Muscle of arm (tissue), 14 donors: ENCODE measurements at places on chromosomes 4 and X. TPM values are rescaled to one million over a fixed set of nuclear protein-coding genes. Genes with fewer than 3 reads are reported as not detected.

Gene HSD17B13
- polyA plus RNA-seq = 0.31 TPM

Gene ACE2
- polyA plus RNA-seq = not detected

- no peak for DNase-seq
These were observed 23.9 kb upstream of the APLN start for GRCh38 chrX:129678614-129679195.

- no peak for DNase-seq
These were observed 23.6 kb upstream of the VAMP7 start for GRCh38 chrX:155857561-155857960.

GRCh38 chr4:30818541-30818940 lies 98.4 kb downstream of the PCDH7 start:
- no peak for DNase-seq

DNA sequence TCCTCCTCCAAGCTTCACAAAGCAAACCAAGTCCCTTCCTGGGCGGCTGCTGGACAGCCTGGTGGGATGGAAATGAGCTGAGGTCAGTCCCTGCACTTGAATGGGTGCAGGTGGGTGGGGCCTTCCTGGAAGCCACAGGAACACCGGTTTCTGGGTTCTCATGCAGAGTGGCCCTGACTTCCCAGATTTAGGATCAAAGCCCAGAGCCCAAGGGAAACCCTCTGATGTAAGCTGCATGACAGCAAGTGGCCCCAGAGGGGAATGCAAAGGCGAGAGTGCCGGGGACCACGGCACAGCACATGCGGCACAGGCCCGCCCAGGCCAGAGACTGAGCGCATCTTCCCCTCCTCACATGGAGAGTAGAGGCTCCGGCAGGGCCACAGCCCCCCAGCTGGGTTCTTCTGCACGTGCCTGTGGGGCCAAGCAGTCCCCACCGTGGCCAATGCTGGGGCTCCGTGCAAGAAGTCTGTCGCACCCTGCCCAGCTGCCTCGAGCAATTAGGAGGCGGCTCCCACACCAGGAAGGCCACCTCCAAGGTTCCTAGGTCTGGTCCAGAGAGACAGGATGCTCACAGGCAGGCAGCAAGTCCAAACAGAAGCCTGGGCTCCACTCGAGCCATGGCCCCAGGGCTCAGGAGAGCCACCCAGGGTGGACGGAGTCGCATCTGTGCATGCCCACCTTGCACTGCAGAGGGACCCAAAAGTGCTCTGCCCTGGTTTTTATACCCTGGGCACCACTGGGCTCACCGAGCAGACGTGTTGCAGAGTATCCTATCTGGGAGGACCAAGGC lies 83.0 kb downstream of the HTRA3 start:
- no peak for DNase-seq

- no peak for DNase-seq
These were observed 7.7 kb downstream of the NKX3-2 start for GRCh38 chr4:13536607-13537006.

GRCh38 chr4:112136551-112136950 lies 8.7 kb upstream of the FAM241A start:
- DNase-seq = no peak

DNA sequence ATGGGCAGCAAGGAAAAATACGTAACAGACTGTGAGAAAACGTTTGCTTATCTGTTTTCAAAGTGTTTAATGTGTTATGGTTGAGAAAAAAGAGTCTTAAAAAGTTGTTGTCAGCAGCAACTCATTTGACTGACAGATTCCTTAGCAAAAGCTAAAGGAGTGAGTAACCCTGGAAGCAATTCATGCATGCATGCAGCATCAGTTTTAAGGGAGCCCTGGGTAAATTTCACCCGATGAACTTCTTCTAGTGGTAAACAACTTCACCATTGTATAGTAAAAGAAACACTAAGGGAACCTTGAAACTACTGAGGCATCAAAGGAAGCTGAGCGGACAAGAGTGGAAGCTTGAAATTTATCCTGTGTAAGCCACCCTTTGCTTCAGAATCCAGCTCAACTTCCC lies 583.2 kb upstream of the INTU start:
- DNase-seq = no peak

DNA sequence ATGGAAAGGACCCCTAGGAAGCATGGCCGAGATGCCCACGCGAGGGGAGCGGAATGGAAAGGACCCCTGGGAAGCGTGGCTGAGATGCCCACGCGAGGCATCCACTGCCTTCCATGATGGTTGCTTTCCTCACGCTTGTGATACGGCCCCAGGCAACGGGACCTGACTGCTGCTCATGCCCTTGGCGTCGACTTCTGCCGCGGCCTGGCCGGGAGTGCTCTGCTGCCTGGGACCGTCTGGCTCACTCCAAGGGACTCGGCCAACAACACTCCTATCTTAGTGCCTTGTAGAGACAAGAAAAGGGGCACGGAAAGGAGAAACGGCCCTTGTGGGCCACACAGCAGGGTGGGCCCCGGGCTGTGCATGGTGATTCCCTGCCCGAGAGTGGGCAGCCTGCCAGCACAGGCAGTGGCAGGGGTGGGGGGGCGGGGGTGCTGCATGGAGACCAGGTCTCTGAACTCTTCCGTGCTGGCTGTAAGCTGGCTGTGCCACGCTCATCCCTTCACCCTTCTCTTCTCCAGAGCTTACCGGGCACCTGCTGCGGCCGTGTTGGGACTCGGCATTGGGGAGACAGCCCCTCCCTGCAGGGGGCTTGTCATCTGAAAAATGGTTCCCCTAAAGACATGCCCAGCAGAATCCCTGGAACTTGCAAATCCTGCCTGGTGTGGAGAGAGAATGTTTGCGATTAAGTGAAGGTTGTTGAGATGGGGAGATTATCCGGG lies 38.6 kb upstream of the HMX1 start:
- no peak for DNase-seq

GRCh38 chr4:4394644-4395043 lies 7.7 kb downstream of the NSG1 start:
- no peak for DNase-seq

DNA sequence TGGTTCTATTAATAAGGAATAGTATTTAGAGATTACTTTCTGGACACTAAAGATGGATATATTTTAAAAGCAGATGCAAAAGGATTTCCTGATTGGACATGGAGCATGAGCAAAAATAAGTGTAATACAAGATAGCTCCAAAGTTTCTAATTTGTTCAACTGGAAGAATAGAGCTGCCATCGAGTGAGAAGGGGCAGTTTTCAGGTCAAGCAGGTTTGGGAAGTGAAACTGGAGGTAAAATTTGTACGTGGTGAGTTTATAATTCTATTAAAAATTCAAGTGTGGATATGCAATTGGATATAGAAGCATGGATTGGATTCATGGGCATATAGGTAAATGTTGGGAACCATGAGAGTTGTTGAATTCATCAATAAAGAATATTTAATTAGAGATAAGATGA lies 31.8 kb downstream of the PRDM8 start:
- DNase-seq = no peak
